ENCODE measurements at places on chromosomes 5 and 9. TPM values are rescaled to one million over a fixed set of nuclear protein-coding genes. Genes with fewer than 3 reads are reported as not detected.

GRCh38 chr9:70563431-70564204 is 149.2 kb upstream of the KLF9 start:
- no peaks in the 10 kb centered on the region for H3K27me3 ChIP-seq
- H3K4me1 ChIP-seq: no peaks in the 10 kb centered on the region
- DNase-seq: no peak
- H3K4me3 ChIP-seq: no peak overlapping the region
- no peaks in the 10 kb centered on the region for H3K36me3 ChIP-seq

GRCh38 chr9:505741-506059 is 291.0 kb downstream of the DOCK8 start:
- H3K36me3 ChIP-seq: peaks cover 3% of the 10 kb centered on the region
- no peak overlapping the region for H3K27ac ChIP-seq
- peaks cover 3% of the 10 kb centered on the region for H3K27me3 ChIP-seq
- DNase-seq: no peak
- H3K4me1 ChIP-seq: no peaks in the 10 kb centered on the region

- no peaks in the 10 kb centered on the region for H3K27me3 ChIP-seq
- H3K27ac ChIP-seq: no peak overlapping the region
- no peak overlapping the region for H3K4me3 ChIP-seq
- H3K4me1 ChIP-seq: no peaks in the 10 kb centered on the region
Observed at GRCh38 chr5:66669862-66670195, 73.6 kb downstream of the MAST4 start.

DNA sequence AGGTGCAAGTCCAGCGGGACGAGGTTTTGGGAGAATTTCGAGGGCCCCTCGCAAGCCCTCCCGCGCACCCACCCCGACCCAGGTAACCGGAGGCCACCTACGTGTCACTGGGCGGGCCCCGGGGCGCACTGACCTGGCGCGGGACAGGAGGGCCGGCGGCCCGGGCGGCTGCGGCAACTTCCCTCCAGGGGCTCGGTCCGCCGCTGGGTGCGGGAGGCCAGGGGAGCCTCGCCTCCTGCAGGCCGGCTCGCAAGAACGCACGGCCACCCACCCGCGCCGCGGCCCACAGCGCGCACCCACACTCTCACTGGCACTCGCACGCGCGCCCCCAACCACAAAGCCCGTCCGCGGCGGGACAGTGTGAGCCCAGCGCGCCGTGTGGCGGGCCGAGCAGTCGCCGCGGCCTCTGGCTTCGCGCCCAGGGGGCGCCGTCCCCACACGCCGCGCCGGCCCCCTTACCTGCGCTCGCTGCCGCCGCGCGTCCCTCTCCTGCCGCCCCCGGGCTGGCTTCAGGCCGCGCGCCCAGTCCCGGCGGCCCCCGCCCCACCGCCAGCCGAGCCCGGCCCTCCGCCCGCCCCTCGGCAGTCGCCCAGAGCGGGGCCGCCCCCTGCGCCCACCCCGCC is 451 bp downstream of the LPAR1 start:
- H3K4me3 ChIP-seq: peak overlapping the region; percentile 70
- no peaks in the 10 kb centered on the region for H3K36me3 ChIP-seq
- H3K4me1 ChIP-seq: peaks cover 2% of the 10 kb centered on the region
- peaks cover 10% of the 10 kb centered on the region for H3K27me3 ChIP-seq
- DNase-seq: peak; percentile 62
- H3K27ac ChIP-seq: no peak overlapping the region

TIMD4 gene
- total RNA-seq: not detected
